Fibroblast of skin of left biceps (primary cell): ENCODE measurements at places on chromosomes 5 and 9.

DNA sequence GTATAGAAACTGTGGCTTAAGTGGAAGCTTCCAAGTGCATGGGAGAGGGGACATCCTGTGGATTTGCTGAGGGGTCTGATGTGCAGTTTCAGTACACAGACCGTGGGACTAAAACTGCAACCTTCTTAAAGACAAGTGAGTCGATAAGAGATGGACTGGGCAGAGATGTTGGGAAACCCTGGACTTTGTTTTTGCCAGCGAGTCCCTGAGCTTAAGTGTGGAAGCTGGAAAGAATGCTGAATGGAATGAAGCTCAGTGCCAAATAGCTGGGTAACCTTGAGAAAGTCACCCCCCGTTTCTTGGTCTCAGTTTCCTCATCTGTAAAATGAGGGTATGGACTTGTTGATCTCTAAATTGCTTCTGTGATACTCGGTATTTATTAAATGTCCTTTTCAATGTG is 37.3 kb upstream of the KLF9 start:
- no peak for DNase-seq

DNA sequence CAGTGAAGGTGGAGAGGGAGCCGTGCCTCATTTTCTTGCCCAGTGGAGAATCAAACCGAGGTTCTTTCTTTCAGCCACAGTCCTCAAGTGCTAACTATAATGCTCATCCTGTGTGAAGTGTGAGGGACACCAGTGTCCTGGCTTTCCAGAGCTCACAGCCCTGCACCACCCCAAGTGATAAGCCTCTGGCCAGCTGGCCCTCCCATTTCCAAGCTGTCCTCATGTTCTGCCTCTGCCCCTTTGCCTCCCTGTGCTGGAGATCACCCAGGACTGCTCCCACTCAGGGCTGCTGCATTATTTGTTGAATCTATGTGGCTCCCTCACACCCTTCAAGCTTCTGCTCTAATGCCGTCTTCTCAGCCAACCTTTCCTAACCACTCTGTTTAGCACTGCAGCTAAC is 224.5 kb upstream of the TUT7 start:
- no peak for DNase-seq

DNA sequence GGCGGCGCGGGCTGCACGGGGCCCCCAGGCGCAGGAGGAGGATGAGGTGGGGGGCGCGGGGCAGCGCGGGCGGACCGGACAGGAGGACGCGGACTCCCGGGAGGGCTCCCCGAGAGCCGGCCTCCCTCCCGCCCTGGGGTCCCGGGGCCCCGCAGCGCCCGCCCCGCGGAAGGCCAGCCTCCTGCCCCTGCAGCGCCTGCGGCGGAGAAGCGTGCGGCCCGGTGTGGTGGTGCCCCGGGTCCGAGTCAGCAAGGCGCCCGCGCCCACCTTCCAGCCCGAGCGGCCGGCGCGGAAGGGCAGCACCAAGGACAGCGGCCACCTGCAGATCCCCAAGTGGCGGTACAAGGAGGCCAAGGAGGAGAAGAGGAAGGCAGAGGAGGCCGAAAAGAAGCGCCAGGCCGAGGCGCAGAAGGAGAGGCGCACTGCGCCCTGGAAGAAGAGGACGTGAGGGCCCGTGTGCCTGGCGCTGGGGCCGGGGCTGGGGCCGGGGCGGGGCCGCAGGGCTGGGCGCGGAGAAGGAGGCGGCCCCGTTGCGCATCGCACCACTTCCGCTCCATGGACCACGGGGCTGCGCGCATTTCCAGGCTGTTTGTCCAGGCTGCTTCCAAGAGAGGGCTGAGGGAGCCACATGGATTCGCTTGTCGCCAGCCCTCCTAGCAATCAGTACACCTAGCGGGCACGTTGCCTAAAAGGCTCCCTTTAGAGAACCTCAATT is 86.0 kb downstream of the ANKRD33B start:
- no peak for DNase-seq

DNA sequence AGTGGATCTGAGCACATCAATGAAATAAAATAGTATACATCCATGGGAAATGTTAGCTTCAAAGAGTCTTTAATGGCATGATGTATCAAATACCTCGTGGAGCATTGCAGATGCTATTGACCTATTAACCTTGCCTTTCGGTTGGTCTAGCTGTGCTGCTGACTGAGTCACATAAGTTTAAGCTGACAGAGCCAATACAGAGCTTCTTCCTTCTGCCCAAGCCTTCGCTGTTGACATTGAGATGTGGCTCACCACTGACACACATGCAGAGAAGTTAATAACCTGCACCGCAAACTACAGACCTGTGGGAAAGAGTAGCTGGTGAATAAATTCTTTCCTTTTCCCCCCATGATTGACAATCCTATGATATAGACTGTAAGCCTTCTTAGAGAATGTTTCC is 78.2 kb downstream of the LURAP1L start:
- no peak for DNase-seq

GRCh38 chr9:36450110-36450732 is 50.2 kb upstream of the RNF38 start:
- DNase-seq = peak; percentile 5

GRCh38 chr5:39945870-39946269 is 521.1 kb upstream of the DAB2 start:
- DNase-seq = no peak

- DNase-seq = no peak
These were observed 453.8 kb upstream of the ZNF608 start for GRCh38 chr5:125199968-125200865.

- no peak for DNase-seq
These were observed 32.9 kb downstream of the LHFPL2 start for GRCh38 chr5:78615697-78616096.

DNA sequence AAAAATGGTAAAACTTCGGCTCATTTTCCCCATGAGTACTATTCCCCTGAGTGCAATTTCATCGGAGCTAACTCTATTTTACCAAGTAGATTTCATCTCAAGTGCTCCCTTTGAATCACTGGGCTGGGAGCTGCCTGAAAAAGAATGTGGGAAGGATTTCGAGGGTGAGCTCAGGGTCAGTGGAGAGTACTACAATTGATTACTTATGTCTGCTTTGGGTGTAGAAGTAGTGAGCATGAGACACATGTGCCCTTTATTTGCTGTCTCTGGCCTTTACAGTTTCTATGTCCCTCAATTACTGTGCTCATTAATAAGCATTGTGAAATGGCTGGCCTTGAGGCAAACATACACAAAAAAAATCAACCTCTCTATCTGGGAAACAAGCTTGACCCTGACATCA is 172.7 kb upstream of the RFX3 start:
- DNase-seq = no peak

- no peak for DNase-seq
These were observed 169.6 kb downstream of the SLC12A2 start for GRCh38 chr5:128253161-128253560.

DNA sequence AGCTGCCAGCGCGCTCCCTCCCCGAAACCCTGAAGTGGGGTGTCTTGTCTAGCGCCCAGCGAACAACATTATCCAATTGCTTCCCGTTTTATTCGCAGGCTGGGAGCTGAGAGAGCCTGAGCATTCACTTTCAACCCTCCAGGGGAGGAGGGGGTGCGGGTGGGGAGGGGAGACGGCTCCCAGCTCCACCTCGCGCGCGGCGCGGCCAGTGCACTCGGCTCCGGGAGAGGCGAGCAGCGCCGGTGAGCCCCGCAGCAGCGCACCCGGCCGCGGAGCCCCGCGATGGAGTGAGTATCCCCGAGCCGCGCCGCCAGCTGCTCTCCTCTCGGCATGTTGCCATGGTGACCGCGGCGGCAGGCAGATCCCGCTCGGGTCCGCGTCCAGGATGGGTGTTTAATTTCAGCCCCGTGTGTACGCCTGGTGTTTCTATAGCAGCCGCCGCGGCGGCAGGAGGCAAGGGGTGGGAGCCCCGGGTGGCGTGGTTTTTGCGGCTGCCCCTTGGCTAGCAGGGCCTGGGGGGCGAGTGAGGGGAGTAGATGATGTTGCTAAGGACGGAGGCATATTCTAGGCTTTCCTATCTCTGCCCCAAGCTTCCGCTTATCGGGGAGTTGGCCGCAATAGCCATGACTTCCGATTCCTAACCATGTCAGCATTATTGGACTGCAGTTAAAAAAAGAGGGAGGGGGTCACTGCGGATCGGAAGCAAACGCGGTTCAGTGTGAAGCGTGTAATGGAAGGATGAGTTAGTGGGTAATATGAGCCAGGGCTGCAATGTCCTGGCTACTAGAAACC is 139.2 kb upstream of the PALM2AKAP2 start:
- no peak for DNase-seq

DNA sequence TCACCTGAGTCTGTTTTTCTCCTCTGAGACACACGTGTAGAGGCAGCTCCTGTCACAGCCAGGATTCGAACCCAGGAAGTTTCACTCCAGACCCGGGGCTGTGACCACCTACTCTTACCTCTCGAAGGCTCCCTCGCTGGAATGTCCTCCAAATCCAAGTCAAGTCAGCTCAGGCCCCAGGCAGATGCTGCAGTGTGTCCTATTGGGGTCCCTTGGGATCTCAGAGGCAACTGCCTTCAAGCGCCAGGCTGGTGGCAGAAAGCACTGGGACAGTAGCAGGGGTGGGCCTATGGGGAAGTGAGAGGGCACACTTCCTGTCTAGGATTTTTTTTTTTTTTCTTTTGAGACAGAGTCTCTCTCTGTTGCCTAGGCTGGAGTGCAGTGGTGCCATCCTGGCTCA is 762 bp upstream of the ST6GALNAC4 start:
- DNase-seq = no peak

DNA sequence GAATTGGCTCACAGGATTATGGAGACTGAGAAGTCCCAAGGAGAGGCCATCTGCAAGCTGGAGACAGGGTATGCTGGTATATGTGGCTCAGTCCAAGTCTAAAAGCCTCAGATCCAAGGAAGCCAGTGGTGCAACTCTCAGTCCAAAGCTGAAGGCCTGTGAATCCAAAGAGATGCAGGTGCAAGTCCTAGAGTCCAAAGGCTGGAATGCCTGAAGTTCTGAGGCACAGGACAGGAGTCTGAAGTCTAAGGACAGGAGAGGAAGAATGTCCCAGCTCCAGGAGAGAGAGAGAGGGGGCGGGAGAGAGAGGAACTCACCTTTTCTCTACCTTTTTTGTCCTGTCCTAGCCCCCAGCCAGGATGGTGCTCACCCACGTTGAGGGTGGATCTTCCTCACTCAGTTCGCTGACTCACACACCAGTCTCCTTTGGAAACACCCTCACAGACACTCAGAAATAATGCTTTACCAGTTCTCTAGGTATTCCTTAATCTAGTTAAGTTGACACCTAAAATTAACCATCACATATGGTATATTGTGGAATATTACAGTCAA is 49.6 kb downstream of the KCNN2 start:
- DNase-seq = no peak

DNA sequence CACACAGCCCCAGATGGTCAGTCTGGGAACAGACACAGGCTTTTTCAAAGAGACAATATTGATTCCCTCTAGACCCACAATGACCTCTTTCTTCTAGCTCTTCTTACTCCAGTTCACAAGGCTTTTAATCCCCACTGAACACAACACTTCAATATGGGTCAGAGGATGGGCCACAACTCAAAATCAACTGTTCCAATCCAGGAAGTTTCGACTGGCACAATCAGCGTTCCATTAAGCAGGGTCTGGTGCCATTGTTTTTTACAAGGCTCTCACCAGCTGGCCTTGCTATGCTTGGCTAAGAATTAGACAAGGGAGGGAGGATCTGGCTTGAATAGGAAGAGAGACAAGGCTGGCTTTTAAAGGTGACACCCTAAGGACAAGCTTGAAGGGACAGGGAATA is 199.4 kb upstream of the SLC24A2 start:
- no peak for DNase-seq

GRCh38 chr5:129904667-129905472 is 605 bp downstream of the CHSY3 start:
- DNase-seq = no peak
